ENCODE measurements at places on chromosomes 16 and 17. TPM values are rescaled to one million over a fixed set of nuclear protein-coding genes. Genes with fewer than 3 reads are reported as not detected.

GRCh38 chr17:79547586-79547985, 63.3 kb downstream of the RBFOX3 start:
- no peak for DNase-seq

The ADGRG1 gene
- total RNA-seq = 0.97 TPM

DNA sequence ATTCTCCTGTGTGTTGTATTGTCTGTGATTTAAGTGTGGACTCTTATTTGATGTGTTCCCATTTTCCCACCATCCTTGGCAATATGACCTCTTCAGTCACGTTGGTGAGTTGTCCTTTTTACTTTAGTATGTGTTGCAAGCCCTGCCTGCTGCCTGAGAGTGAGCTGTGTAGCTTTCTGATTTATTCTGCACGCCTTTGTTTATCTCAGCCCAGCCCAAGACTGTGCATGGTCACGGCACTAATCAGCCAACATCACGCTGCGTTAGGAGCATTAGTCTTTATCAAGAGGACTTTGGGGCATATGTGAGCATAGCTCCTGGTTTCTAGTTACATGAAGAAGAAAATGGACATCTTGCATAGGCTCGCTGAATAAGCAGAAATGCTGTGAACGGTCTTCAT, 6.0 kb downstream of the TOM1L1 start:
- DNase-seq = no peak

DNA sequence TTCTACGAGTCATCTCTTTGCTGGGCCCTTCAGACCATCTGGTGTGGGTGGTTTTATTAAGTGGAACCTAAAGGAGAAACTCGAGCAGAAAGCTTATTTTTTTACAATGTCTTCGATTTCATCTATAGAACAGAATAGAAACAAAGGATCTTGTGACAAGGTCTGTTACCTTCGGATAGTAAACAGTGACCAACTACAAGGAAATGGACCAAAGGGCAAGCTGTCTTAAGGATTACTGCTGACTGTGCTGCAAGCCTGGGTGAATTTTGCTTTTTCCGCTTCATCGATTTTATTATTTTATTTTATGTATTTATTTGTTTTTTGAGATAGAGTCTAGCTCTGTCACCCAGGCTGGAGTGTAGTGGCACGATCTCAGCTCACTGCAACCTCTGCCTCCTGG, 348.9 kb upstream of the ERCC4 start:
- DNase-seq = no peak

- DNase-seq = no peak
Measured at GRCh38 chr17:1375615-1376014, 24.4 kb downstream of the YWHAE start.

The TGFB1I1 gene
- 153 TPM for total RNA-seq
